ENCODE measurements at places on chromosomes 2 and 18.

GRCh38 chr2:100104718-100105677, 37.4 kb downstream of the AFF3 start:
- DNase-seq: no peak
- no peaks in the 10 kb centered on the region for H3K36me3 ChIP-seq
- H3K27ac ChIP-seq: no peak overlapping the region
- H3K27me3 ChIP-seq: no peaks in the 10 kb centered on the region
- H3K4me1 ChIP-seq: peaks cover 8% of the 10 kb centered on the region

- H3K4me1 ChIP-seq: no peaks in the 10 kb centered on the region
- DNase-seq: no peak
- no peaks in the 10 kb centered on the region for H3K27me3 ChIP-seq
- H3K27ac ChIP-seq: no peak overlapping the region
- H3K4me3 ChIP-seq: no peak overlapping the region
These were observed 80.6 kb downstream of the PIGN start for GRCh38 chr18:62106271-62106670.

- no peaks in the 10 kb centered on the region for H3K4me1 ChIP-seq
- no peaks in the 10 kb centered on the region for H3K27me3 ChIP-seq
- no peaks in the 10 kb centered on the region for H3K36me3 ChIP-seq
- H3K4me3 ChIP-seq: no peak overlapping the region
- DNase-seq: no peak
These were observed 165.5 kb downstream of the TGIF1 start for GRCh38 chr18:3615374-3615985.

GRCh38 chr2:174748948-174749347, 15.3 kb downstream of the CHRNA1 start:
- peak; percentile 52 for DNase-seq
- H3K27ac ChIP-seq: no peak overlapping the region
- no peaks in the 10 kb centered on the region for H3K36me3 ChIP-seq

DNA sequence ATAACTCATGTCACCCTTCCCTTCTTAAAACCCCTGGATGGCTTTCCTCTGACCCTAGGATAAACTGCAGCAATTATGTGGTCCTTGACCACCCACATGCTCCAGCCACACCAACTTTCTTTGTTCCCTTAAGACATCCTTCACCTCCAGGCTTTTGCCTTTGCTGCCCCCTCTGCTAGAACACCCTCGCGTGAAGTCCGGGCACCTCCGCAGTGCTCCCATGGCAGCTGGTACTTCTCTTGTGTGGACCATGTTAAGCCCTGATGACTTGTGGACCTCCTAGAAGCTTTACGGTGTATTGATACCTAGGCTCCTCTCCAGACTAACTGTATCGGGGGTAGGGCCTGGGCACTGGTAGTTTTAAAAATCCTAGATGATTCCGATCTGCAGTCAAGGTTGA, 824 bp upstream of the ABHD1 start:
- H3K4me3 ChIP-seq: peak overlapping the region; percentile 71
- peaks cover 9% of the 10 kb centered on the region for H3K27me3 ChIP-seq
- H3K36me3 ChIP-seq: no peaks in the 10 kb centered on the region
- peak overlapping the region; percentile 68 for H3K27ac ChIP-seq
- peaks cover 24% of the 10 kb centered on the region for H3K4me1 ChIP-seq

GRCh38 chr2:221100467-221101089, 471.5 kb downstream of the EPHA4 start:
- H3K36me3 ChIP-seq: no peaks in the 10 kb centered on the region
- no peaks in the 10 kb centered on the region for H3K27me3 ChIP-seq
- no peak for DNase-seq
- no peaks in the 10 kb centered on the region for H3K4me1 ChIP-seq

DNA sequence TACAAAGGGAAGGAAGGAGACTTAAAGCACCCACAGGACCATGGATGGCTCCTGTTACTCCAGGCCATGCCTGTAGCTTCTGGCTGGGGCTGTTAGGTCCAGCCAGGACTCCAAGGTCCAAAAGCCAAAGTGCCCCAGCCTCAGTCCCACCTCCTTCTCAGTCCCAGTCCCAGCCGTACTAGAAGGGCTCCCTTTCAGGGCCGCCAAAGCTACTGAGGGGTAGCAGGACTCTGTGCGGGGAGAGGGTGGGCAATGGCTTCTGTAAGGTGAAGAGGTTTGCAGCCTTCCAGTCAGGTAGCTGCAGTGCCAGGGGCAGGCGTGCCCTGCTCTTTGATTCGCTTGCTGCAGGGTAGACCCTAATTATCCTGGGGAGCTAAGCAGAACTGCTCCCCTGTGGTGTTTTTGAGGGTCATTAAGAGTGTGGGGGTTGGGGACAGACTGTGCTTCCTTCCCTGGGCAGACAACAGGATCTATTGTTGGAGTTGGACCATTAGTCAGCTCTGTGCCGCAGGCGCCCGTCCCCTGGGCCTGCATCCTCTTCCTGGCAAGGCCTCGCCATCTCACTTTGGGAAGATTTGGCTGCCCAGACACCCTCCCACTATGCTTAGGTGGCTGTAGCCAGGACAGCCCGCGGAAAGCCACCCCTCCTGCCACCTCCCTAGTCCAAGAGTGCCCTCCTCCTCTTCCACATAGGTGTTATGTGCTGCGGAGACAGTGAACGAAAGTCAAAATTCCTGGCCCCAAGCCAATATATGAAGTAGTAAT, 118.8 kb downstream of the ZBTB7C start:
- no peaks in the 10 kb centered on the region for H3K27me3 ChIP-seq
- no peak for DNase-seq
- H3K4me1 ChIP-seq: no peaks in the 10 kb centered on the region
- H3K27ac ChIP-seq: no peak overlapping the region

DNA sequence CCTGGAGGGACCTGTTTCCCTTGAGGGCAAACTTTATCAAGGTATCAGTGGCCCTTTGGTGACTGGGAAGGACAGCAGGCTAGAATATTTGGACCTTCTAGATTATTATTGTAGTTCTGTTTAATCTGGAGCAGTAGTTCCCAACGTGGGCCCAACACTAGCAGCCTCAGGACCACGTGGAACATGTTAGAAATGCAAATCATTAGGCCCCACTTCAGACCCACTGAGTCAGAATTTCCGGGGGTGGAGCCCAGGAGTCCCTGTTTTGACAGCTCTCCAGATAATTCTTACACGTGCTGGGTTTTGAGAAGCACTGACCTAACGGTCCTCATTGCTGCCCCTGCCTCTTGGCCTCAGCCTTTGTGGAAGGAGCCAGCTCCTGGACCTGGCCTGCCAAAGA, 25.5 kb upstream of the DYNC2LI1 start:
- H3K27ac ChIP-seq: no peak overlapping the region
- no peak overlapping the region for H3K4me3 ChIP-seq
- H3K36me3 ChIP-seq: no peaks in the 10 kb centered on the region
- no peak for DNase-seq
- H3K4me1 ChIP-seq: no peaks in the 10 kb centered on the region

- peaks cover 10% of the 10 kb centered on the region for H3K4me1 ChIP-seq
- no peaks in the 10 kb centered on the region for H3K36me3 ChIP-seq
- H3K27me3 ChIP-seq: peaks cover 20% of the 10 kb centered on the region
- H3K27ac ChIP-seq: no peak overlapping the region
- H3K4me3 ChIP-seq: no peak overlapping the region
- no peak for DNase-seq
These were observed 1.0 kb downstream of the MATN3 start for GRCh38 chr2:20011276-20012031.

DNA sequence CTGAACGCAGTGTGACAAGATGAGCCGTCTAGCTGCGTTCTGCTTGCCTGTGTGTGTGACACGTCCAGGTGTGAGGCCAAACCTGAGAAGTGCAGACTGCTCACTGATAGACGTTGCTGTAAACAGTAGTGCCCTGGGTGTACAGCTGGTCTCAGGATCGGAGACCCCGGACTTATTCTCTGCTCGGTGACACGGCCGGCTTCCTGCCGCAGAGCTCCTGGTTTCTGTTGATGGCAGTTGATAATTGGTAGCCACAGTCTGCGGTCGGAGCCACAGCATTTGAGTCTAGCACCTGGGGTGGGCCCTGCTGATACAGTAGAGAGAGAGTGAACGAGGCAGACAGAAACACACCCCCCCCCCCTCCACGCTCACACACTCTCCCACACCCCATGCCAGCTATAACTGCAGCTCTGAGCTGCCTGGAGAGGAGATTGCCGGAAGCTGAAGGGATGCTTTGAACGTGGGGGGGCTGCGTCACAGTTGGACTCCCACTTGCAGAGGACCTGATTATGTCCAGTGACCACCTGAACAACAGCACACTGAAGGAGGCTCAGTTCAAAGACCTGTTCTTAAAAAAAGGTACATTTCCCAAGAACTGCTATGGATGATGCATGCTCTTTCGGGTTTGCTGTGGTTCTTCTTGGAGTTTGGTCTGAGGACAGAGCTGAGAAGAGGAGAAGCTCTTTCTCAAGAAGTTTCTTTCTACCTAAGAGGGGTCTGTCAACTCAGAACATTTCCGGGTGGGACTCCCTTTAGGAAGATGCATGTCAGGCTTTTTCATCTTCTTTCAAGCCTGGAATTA, 114.0 kb downstream of the FAM210A start:
- peaks cover 64% of the 10 kb centered on the region for H3K4me1 ChIP-seq
- DNase-seq: peak; percentile 87
- peak overlapping the region; percentile 37 for H3K27ac ChIP-seq
- H3K36me3 ChIP-seq: no peaks in the 10 kb centered on the region

DNA sequence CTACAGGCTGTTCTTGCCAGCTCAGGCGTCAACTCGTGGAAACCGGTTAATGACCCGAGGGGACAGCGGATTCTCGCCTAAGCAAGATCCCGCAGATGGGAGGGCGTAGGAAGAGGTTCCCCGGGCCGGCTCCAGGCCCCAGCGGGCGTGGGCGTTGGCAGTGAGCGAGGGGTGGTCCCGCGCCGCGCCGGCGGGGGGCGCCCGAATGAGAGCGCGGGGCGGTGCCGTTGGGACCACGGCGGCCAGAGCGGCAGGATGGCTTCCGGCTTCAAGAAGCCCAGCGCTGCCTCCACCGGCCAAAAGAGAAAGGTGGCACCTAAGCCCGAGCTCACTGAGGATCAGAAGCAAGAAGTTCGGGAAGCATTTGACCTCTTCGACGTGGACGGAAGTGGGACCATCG, at the start of gene CETN1:
TSS of gene CETN1 (plus strand) at position 227 of the 400 bp plus-strand sequence. CDS start at position 256, 29 bp downstream.
- H3K4me3 ChIP-seq: no peak within 1 kb of the TSS
- H3K36me3 ChIP-seq: no peaks in the 10 kb centered on the region
- no peaks in the 10 kb centered on the region for H3K4me1 ChIP-seq
- no peak within 1 kb of the TSS for H3K27ac ChIP-seq

GRCh38 chr18:21134895-21135294, 23.3 kb upstream of the ROCK1 start:
- no peak overlapping the region for H3K27ac ChIP-seq
- no peaks in the 10 kb centered on the region for H3K4me1 ChIP-seq
- no peaks in the 10 kb centered on the region for H3K36me3 ChIP-seq

DNA sequence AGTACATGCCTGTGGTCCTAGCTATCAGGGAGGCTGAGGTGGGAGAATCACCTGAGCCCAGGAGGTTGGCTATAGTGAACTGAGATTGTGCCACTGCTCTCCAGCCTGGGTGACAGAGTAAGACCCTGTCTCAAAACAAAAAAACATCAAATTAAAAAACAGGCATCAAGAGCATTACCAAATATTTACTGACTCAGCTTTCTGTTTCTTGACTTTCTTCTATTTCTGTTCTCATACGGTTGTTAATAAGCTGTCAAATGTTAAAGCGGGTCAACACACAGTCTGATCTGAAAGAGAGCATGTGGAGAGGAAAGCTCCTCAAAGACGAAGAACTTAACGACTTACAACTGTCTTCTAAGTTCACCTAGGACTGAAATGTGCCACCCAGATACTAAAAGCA, 59.0 kb downstream of the ITGB1BP1 start:
- no peak overlapping the region for H3K27ac ChIP-seq
- DNase-seq: no peak
- H3K4me3 ChIP-seq: no peak overlapping the region
- no peaks in the 10 kb centered on the region for H3K27me3 ChIP-seq
- H3K36me3 ChIP-seq: no peaks in the 10 kb centered on the region
- H3K4me1 ChIP-seq: no peaks in the 10 kb centered on the region

DNA sequence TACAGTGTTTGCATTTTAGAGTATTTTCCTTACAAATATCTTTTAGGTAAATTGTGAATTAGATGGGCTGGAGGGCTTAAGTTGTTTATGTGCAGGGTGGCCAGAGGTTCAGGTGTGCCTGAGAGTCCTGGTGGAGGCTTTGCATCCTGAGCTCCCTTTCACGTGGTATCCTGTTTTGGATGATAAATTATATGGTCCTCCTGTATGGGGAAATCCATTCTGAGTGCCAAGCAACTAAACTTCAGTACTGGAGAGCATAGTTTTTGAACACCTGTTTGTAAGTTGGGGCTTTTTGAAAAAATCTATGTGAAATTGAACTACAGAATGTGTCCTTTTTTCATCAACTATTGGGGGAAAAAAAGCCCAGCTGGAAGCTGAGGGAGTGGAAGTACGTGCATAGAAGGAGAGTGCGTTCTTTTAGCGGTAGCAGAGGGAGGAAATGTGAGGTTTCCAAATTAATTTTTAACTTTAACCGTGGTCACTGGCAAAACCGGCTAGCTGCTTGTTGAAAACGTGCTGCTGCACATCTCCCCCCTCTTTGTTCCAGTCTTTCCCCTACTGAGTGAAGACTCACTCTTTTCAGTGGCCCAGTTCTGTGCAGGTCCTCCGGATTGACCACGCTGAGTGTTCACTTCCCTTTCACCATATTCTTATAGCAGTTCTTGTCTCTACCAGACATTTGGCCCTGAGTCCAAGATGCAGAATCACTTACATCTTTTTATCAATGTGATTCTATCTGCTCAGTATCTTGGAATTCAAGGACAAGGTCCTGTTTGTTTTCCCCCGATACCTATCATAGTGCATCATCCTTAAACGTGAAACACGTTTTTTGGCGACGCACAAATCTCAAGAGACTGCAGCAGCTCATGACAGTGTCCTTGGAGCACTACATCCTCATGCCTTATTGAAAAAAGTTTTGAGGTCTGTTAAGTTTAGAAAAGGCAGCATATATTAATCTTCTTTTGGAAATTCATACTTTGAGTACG, 15.3 kb downstream of the CNOT11 start:
- peaks cover 2% of the 10 kb centered on the region for H3K4me1 ChIP-seq
- H3K27me3 ChIP-seq: no peaks in the 10 kb centered on the region
- H3K4me3 ChIP-seq: no peak overlapping the region
- DNase-seq: no peak
- no peak overlapping the region for H3K27ac ChIP-seq

GRCh38 chr2:192499476-192499875, 304.7 kb upstream of the TMEFF2 start:
- H3K4me3 ChIP-seq: no peak overlapping the region
- no peak overlapping the region for H3K27ac ChIP-seq
- H3K27me3 ChIP-seq: no peaks in the 10 kb centered on the region
- no peaks in the 10 kb centered on the region for H3K36me3 ChIP-seq
- no peak for DNase-seq
